Transverse colon (tissue), 4 donors: ENCODE measurements at places on chromosomes 13 and 19.

GRCh38 chr19:49761625-49762311 is 1.3 kb downstream of the TSKS start:
- H3K27ac ChIP-seq: no peak overlapping the region
- no peak overlapping the region for H3K4me3 ChIP-seq
- H3K27me3 ChIP-seq: no peaks in the 10 kb centered on the region
- peaks cover 8% of the 10 kb centered on the region for H3K4me1 ChIP-seq
- H3K36me3 ChIP-seq: no peaks in the 10 kb centered on the region

- no peaks in the 10 kb centered on the region for H3K36me3 ChIP-seq
- DNase-seq: no peak
- H3K27ac ChIP-seq: no peak overlapping the region
- no peaks in the 10 kb centered on the region for H3K27me3 ChIP-seq
These were observed 7.8 kb upstream of the SCN1B start for GRCh38 chr19:35022460-35022859.

- no peaks in the 10 kb centered on the region for H3K36me3 ChIP-seq
- peaks cover 72% of the 10 kb centered on the region for H3K4me1 ChIP-seq
- H3K4me3 ChIP-seq: peak overlapping the region; percentile 10
- no peaks in the 10 kb centered on the region for H3K27me3 ChIP-seq
- peak overlapping the region; percentile 92 for H3K27ac ChIP-seq
These were observed 67.8 kb downstream of the RASA3 start for GRCh38 chr13:114064450-114065140.

DNA sequence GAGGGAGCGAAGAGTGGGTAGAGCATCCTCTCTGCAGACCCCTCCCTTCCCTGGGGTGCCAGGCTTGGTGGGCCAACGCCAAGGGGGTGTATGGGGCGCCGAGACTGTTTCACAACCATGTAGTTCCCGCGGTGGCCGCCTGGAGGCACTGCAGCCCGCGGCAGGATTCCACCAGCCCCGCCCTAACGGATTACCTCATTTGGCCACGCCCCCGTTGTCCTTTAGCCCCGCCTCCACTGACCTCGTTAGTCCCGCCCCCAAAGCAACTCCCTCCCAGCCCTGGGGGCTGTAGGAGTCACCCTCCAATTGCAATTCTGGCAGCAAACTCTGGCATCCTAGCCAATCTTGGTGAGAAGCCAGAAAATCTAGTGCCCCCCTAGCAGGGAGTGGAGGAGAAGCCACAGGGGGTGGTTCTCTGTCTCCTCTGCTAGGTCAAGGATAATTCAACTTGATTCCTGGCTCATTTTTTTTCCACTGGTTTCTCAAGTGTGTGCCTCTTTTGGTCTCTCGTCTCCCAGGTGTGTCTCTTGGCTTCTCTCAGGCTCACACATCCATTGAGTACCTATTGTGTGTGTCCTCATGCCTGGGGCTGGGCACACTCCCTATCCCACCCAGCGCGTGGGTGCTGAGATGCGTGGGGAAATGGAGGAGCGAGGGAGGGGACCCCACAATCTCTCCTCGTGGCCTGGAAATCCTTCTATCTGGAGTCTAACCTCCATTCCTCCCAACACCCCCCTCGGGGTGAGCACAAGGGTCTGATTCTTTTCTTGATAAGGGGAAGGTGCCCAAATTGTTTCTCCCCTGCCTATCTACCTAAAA is 2.0 kb downstream of the OLFM2 start:
- H3K27ac ChIP-seq: no peak overlapping the region
- H3K4me1 ChIP-seq: peaks cover 10% of the 10 kb centered on the region
- no peaks in the 10 kb centered on the region for H3K36me3 ChIP-seq
- peak; percentile 74 for DNase-seq
- no peak overlapping the region for H3K4me3 ChIP-seq
- peaks cover 57% of the 10 kb centered on the region for H3K27me3 ChIP-seq

GRCh38 chr13:66210677-66211076 is 1019.5 kb downstream of the PCDH9 start:
- no peak overlapping the region for H3K27ac ChIP-seq
- H3K4me3 ChIP-seq: no peak overlapping the region
- no peaks in the 10 kb centered on the region for H3K27me3 ChIP-seq
- no peaks in the 10 kb centered on the region for H3K36me3 ChIP-seq
- DNase-seq: no peak

DNA sequence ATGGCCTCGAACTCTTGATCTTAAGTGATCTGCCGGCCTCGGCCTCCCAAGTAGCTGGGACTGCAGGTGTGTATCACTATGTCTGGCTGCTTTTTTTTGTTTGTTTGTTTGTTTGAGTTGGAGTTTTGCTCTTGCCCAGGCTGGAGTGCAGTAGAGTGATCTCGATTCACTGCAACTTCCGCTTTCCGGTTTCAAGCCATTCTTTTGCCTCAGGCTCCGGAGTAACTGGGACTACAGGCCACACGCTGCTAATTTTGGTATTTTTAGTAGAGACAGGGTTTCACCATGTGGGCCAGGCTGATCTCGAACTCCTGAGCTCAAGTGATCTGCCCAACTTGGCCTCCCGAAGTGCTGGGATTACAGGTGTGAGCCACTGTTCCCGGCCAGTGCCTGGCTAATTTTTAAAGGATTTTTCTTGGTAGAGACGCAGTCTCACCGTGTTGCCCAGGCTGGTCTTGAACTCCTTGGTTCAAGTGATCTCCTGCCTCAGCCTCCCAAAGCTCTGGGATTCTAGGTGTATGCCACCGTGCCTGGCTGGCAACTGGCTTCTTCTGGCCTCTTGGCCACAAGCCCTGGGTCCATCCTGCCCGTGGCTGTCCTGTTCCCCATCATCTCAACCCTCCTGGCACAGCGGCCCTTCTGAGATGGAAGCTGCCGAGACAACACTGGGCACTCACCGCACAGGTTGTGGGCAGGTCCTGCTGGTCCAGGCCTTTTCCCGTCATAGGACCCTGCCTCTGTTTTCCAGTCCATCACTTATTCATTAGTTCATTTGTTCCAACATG is 11.5 kb downstream of the TECR start:
- no peak for DNase-seq
- H3K4me1 ChIP-seq: peaks cover 21% of the 10 kb centered on the region
- no peak overlapping the region for H3K27ac ChIP-seq
- H3K36me3 ChIP-seq: no peaks in the 10 kb centered on the region
- no peaks in the 10 kb centered on the region for H3K27me3 ChIP-seq

DNA sequence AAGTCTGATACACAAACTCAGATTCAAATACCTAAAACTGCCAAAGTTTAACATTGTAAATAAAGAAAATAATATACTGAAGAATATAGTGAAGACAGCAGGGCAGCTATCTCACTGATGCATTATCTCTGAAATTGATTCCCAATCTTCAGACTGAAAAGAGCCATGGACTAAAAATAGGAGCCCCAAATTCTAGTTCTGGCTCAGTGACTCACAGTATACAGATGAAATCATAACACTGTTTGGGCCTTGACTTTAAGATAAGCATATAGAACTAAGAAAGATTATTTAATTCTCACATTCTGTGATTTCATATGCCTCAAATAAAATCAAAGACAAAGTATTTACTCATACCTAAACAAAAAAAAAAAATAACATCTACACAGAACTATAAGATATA is 53.9 kb downstream of the RBM26 start:
- peaks cover 57% of the 10 kb centered on the region for H3K36me3 ChIP-seq
- H3K27me3 ChIP-seq: no peaks in the 10 kb centered on the region
- DNase-seq: no peak
- H3K4me3 ChIP-seq: no peak overlapping the region
- H3K4me1 ChIP-seq: no peaks in the 10 kb centered on the region
- H3K27ac ChIP-seq: no peak overlapping the region

DNA sequence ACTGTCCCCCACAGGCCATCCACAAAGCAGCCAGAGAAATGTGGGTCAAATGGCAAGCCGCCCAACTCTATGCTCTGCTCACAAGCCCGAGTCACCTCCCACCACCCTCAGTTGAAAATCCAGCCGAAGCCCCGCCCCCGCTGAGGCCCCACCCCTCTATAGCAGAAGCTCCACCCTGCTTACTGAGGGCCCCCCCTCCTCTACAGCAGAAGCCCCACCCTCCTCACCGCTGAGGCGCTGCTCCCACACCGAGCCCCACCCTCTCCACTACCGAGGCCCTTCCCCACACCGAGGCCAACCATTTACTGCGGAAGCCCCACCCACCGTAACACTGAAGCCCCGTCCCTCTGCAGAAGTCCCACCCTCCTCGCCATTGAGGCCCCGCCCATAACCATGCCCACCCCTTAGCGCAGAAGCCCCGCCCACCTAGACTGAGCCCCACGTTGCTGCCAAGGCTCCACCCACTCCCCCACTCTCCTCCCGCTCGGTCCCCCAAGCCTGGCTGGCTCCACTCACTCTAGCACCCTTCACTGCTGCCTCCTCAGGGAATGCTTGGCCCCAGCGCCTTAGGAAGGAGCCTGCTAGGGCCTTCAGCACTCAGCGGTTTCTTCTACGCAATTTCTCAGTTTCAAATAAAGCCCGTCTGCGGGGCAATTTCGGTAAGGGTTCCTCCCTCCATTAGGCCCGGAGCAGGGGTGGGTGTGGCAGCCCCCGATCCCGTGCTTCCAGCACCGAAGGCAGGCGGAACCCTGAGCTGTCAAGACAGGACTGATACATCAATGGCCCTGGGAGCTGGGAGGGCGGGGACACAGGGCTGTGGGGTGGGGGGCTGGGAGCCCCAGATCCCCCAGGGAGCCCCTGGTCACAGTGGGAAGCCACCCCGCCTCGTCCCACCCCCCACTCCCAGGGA is 9.0 kb upstream of the MYDGF start:
- peaks cover 8% of the 10 kb centered on the region for H3K36me3 ChIP-seq
- no peak overlapping the region for H3K27ac ChIP-seq

GRCh38 chr19:44869733-44870470 is 21.2 kb upstream of the TOMM40 start:
- peak overlapping the region; percentile 25 for H3K27ac ChIP-seq
- H3K27me3 ChIP-seq: no peaks in the 10 kb centered on the region
- H3K4me1 ChIP-seq: peaks cover 15% of the 10 kb centered on the region
- peak; percentile 62 for DNase-seq

DNA sequence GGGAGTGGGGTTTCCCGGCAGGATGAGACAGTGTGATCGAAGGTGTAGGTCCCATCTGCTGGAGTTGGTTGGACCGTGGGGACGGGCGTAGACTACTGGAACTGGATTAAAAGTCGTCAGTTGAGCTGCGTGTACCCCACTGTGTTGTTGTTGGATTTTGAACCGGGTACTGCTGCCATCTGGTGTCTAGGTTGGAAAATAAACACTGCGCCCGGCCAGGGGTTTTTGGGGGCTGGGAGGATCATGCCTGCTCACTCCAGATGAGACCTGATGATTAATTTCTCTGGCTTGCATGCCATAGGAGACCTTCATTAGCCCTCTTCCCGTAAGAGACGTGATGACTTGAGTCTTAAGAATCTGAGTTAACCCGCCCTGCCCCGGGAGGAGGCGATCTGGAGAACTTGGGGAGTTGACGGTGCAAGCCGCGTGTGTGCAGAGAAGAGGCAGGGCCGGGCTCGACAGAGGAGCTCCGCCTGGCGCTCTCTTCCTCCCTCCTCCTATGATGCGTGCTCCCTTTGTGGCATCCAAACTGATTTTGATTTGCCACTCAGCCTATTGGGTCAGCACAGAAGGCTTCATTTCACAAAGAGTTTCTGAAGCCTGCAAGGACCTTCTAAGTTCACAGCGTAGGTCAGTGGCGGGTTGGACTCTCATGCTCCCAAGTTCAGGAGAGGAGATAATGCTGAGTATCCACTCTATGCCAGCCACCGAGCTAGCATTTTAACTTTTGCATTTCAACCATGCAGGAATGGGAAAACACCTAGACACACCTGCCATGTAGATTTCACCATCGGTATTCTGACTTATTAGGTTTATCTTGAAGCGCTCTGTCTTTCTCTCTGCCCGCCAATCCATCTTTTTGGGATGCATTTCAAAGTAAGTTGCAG is 2.7 kb downstream of the UHRF1 start:
- H3K4me1 ChIP-seq: peaks cover 36% of the 10 kb centered on the region
- peak; percentile 64 for DNase-seq
- H3K27me3 ChIP-seq: peaks cover 10% of the 10 kb centered on the region
- peak overlapping the region; percentile 80 for H3K4me3 ChIP-seq
- no peaks in the 10 kb centered on the region for H3K36me3 ChIP-seq

- H3K4me1 ChIP-seq: peaks cover 24% of the 10 kb centered on the region
- peaks cover 21% of the 10 kb centered on the region for H3K27me3 ChIP-seq
- no peak for DNase-seq
- peak overlapping the region; percentile 72 for H3K27ac ChIP-seq
- H3K4me3 ChIP-seq: no peak overlapping the region
- H3K36me3 ChIP-seq: no peaks in the 10 kb centered on the region
These were observed 7.5 kb downstream of the ANO8 start for GRCh38 chr19:17327068-17327653.

DNA sequence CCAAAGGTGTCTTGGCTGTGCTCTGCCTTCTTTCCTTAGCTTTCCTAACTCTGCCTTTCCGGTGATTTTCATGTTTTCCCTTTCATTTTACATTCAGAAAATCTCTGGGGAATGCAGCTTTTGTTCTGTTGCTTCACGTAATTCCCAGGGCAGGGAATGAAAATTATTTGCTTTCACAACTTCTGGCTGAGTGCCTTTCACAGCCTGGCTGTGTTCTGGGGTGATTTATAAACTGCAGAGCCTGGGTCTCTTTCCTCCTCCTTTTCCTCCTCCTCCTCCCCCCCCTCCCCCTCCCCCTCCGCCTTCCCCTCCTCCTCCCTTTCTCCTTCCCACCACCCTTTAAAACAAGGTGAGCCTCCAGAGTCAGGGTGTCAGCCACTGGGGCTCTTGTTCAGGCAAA is 84.3 kb downstream of the RNASEH2B start:
- H3K4me3 ChIP-seq: no peak overlapping the region
- H3K27ac ChIP-seq: no peak overlapping the region
- DNase-seq: no peak
- H3K27me3 ChIP-seq: no peaks in the 10 kb centered on the region
- H3K36me3 ChIP-seq: no peaks in the 10 kb centered on the region

GRCh38 chr19:3603121-3603811 is 3.4 kb downstream of the TBXA2R start:
- no peak overlapping the region for H3K4me3 ChIP-seq
- H3K27me3 ChIP-seq: peaks cover 4% of the 10 kb centered on the region
- DNase-seq: no peak
- H3K36me3 ChIP-seq: no peaks in the 10 kb centered on the region

DNA sequence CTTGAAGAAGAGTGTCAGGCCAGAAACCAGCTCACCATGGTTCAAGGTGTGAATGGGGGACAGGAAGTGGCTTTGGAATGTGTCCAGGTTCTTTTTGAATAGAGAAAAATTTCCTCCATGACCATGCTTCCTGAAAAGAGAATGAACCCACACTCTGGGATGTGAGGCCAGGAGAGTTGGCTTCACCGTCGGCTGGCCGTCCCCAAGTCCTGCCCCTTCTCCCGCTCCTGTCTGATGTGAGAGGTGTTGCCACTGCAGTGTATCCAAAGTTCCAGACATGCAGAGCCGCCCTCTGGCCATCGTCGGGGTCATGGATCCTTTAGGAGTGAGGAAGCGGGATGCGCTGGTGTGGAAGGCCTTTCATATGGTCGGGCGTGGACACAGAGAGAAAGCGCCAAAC is 101.2 kb downstream of the COL4A2 start:
- H3K36me3 ChIP-seq: no peaks in the 10 kb centered on the region
- no peak overlapping the region for H3K4me3 ChIP-seq

- H3K27ac ChIP-seq: peak overlapping the region; percentile 61
- H3K36me3 ChIP-seq: no peaks in the 10 kb centered on the region
- DNase-seq: no peak
These were observed 7.9 kb upstream of the PDE4A start for GRCh38 chr19:10412257-10412977.

- no peaks in the 10 kb centered on the region for H3K27me3 ChIP-seq
- H3K36me3 ChIP-seq: no peaks in the 10 kb centered on the region
- DNase-seq: no peak
- peak overlapping the region; percentile 91 for H3K27ac ChIP-seq
- peaks cover 60% of the 10 kb centered on the region for H3K4me1 ChIP-seq
These were observed 9.0 kb downstream of the EGLN2 start for GRCh38 chr19:40808021-40808325.
